ENCODE measurements at places on chromosomes 7 and 10.
A peak's percentile ranks its signal among the peaks of the same experiment; 100 is the strongest.

DNA sequence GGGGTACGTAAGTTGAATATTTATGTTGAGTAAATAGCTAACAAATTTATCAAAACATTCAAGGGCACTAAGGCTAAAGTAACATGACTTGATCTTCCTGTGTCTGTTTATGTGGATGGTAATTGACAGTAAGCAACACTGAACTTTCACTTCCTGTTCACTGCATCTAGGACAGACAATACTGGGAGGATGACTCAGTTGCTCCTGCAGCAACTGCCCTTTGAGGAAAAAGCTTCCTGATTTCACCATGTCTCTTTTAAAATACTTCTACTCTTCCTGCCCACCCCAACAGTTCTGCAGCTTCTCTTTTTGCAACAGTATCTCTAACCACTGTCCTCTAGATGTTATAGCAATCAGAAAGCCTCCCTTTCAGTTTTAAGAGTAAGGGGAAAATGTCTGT lies 76.6 kb upstream of the HGF start:
- DNase-seq = no peak

DNA sequence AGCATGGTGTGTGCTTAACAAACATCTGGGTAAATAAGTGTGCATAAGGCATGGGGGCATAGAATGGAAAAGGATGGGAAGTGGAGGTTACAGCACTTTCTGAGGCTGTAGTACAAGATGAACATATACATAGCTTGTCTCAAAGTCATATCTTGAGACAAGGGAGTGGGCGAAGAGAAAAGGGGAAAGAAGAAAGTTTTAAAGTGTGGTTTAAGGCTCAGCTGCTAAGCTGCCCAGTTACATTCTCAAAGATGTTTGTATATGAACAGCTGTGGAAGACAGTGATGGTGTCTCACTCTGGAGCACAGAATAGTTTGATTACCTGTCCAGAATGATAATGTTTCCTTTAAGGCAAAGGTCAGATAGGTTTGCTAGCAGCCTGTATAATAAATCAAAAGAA lies 61.9 kb upstream of the LANCL2 start:
- no peak for DNase-seq

DNA sequence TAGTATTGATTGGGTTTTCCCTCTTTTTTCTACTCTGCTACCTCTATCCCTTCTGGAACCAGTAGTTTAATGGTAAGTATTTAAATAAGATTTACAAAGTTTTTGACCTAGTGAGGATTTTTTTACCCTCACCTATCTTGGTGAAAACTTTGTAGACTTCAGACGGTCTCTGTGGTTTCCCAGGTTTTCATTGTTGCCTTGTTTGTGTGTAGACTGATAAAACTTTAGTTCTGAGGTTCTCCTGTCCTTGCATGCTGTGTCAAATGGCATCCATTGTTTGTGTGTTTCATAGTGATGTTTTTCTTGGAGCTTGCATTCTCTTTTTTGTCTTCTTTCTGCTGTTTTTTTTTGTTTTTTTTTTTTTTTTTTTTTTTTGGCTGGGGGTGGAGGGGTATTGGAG lies 22.6 kb downstream of the ZNRF2 start:
- no peak for DNase-seq

DNA sequence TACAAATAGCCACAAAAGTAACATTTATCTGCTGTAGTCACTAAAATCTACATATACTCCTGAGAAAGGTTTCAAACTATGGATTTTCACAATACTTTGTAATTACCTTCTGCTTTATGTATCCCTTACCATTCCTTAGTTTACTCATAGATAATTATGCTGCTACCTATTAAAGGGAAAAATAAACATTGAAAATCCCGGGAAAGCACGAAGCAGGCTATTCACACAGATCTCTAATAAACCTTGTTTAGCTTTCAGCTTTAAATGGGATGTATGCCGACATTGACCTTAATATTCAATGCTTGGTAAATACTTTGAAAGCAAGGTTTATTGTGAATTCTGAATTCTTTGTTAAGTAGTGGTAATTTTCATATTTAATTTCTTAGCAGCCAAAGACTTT lies 58.5 kb upstream of the SMIM30 start:
- peak; percentile 76 for DNase-seq

GRCh38 chr7:30366606-30367005 lies 82.2 kb downstream of the ZNRF2 start:
- DNase-seq = no peak

DNA sequence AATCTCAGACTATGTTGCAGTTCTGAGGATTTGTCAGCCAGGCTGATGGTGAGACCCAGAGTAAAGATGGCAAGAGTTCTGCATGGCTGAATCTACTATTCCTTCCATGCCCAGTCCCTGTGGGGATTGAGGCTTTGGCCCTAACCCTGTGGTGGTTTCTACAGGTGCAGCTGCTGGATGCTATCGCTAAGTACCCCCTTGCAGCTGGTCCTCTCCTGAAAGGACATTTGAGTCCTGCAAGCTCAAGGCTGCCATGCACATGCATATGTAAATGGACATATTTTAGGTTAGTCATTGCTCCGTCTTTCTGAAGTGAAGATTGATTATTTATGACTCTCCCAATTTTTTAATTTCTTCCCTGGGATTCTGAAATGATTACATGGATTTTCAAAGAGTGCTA lies 1122.2 kb upstream of the CELF2 start:
- DNase-seq = no peak

DNA sequence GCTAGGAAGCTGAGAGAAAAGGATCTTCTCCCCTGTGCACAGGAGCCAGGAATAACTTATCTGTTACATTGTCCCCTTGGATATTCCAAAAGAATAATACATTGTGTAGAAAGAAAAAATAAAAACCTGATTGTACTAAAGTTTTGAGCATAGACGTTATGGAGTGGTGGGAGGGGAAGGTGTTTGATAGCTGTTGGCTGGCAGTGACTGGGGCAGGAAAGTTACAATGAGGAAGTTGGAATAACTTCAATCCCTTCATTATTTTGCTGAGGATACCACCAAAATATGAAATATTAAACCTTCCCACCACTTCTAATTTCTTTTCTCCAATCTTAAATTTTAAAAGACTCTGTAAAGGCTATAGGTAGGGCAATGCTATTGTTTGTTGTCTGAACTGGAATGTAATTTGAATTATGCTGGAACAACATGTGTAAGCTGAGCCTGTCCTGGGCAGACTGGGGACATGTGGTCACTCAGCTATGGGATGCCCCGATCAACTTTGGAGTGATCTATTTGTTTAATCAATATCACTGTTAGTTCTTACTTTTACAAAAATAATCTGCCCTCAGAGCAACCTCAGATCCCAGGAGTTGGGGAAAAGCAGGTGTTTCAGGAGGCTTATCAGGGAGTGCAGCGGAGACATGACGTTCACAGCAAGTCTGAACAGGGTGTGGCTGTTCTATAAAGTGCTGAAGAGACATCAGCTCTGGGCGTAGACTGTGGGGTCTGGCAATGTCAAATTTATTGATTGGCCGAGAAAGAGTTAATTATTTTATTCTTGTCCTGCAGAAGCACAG lies 20.8 kb downstream of the CYP3A43 start:
- DNase-seq = no peak

Measured in NCI-H1417 treated with DMSO at 0.1 percent for 48 hours (cell line).